Activated CD4-positive, alpha-beta T cell treated with anti-CD3 and anti-CD28 coated beads, Interleukin-2, Interleukin-6, amounts not matched to agents 100 ng/mL and 50 ng/mL, durations not matched to agents 16 hours and 8 hours (primary cell): ENCODE measurements at places on chromosomes 3 and 15.

DNA sequence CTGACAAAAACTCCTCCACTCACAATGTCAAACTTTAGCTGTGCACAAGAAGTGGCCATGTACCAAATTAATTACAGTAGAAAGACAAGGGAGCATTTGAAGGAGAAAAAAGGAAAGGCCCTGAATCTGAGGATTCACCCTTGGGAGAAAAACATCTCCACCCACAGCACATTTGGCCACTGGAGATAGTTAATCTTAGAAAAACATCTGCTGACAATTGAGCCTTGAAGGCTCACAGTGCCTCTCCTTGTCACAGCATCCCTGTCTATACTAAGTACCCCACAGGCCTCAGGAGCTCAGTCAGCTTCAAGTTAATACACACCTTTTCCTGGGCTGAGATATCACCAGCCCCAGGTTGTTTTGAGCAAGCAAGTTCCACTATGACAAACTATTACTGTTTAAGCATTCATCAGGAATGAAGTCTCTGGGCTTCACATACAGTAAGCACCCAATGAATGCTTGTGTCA, 78.1 kb upstream of the SETMAR start:
- no peak for DNase-seq

DNA sequence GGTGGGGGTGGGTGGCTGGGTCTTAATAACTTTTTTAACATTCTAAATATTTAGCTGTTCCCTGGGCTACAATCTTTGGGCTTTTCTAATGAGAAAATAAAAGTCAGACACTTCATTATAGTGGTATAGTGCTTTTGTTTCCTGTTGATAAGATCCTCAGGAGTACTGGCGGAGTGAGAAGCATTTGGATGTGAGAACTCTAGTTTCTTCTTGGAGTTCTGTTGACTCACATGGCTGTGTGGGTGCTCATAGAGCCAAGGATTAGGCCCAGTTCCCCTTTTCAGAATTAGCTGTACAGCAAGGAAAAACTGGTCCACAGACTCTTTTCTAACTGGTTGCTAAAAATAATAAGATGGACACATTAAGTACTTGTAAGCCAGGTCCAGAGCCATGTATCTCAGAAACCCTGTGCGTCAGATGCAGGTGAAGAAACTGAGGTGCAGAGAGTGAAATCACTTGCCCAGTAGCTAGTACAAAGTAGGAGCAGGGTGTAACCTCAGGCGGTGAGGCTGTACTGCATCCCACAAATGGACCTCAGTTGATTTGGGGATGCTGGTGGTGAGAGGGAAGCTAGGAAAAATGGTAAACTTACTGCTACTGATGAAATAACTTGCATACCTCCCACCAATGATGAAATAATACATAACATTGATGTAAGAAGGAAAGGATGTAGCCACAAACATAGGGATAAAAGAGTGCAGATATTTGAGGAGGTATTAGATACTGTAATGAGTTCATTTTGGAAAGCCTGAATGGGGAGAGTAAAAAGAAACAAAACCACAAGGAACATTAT, 2.3 kb downstream of the ITPR1 start:
- no peak for DNase-seq

GRCh38 chr3:183260167-183260904, 7.3 kb downstream of the B3GNT5 start:
- DNase-seq: no peak

DNA sequence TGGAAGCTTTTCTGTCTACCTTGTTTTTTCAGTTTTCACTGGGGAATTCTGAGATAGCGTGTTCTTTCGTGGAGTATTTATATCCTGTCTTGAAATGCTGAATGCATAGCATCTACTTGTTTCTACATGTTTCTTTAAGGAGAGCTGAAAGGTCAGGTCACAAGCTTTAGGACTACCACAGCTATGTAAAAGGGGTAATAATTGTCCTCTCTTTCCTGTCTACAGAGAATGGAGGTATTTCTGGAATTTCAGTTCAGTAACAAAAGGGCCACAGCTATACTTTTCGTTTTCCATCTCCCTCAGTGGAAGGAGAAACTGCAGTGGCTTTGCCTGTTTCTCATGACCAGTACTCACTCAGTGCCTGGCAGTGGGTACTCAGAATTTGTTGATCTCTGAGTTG, 4.7 kb downstream of the INAFM2 start:
- DNase-seq: no peak

GRCh38 chr3:188170461-188171459, 16.8 kb downstream of the LPP start:
- DNase-seq: peak; percentile 70

GRCh38 chr3:34534013-34534412, 735.6 kb downstream of the PDCD6IP start:
- DNase-seq: no peak

GRCh38 chr3:192253138-192253887, 474.0 kb downstream of the FGF12 start:
- DNase-seq: no peak

DNA sequence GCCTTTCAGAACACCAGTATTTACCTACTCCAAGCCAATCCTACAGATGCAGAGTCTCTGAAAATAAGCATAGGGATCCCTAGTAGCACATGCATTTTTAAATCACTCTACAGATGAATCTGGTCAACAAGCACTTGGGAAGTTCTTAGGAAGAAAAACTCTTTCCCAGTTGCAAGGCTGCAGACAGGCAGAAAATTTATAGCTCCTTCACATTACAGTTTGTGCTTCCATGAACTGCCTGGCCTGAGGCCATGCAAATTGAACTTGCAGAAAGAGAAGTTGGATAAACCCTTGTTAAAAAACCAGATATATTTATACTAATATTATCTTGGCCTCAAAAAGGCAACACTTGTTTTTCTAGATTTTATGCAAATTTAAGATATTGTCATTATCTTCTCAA, 256.9 kb downstream of the EPHA3 start:
- no peak for DNase-seq

GRCh38 chr3:185717121-185717520, 107.7 kb downstream of the IGF2BP2 start:
- no peak for DNase-seq

DNA sequence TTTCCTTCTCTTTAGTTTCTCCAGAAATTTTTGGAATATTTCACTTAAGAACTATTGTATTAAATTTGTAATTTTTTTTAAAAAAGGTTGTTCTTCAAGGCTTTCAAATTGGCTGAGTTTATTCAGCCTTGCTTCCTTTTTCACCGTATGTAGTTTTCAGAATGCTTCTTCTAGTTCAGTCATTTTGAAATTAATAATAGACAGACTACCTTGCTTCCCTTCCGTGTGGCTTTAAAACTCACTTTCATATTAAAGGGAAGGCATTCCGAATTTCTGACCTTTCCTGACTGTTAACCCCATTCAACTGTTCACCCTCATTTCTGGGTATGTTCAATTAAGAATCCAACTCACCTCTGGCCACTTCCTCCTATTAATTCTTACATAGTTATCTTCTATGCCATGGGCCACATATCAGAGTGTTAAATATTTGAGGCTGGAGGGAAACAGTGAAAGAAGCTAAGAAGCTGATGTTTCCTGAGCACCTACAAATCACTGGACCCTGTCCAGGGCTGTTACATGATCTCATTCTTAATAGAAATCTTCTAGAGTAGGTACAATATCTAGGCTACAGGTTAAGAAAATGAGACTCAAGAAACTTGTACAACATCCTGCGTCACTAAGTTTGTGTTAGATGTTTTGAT, 237.5 kb downstream of the P3H2 start:
- no peak for DNase-seq

DNA sequence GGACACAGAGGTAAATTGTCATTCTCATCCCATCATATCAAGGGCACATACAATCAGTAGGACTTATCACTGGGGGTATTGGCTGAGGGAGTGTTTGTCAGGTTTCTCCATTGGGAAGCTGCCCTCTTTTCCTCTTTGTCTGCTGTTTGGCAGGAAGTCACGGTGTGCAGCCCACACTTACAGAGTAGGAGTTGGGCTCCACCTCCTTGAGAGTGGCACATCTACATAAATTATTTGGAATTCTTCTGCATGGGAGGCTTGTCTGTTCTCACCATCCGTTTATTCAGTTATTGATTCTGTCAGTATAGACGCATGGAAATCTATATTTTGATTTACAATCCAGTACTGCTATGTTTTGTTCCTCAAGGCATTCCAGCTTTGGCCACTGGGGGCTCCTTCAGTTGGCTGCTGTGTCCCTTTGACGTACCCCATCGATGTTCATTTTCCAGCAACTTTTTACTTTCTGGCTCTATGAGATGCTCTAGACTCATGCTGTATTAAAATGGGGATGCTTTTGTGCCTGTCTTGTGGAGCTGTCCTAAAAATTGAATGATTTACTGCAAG, 200.3 kb downstream of the SLCO3A1 start:
- DNase-seq: no peak

DNA sequence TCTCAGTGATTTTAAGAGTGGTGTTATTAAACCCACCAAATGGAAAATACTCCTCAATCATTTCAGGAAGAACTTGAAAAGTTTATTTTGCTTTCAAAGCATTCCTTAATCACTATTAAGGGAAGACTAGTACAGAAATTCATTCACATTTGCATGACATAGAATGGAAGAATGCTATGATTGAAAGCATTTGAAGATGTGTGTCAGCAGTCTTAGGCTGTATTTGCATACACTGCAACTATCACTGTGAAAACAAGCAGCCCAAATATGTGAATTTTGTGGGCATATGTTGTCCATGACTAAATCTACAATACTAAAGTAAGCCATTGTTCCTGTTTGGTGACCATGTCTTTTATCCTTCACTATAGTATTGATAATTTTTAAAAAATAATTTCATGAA, 95.8 kb downstream of the CNTN3 start:
- no peak for DNase-seq

DNA sequence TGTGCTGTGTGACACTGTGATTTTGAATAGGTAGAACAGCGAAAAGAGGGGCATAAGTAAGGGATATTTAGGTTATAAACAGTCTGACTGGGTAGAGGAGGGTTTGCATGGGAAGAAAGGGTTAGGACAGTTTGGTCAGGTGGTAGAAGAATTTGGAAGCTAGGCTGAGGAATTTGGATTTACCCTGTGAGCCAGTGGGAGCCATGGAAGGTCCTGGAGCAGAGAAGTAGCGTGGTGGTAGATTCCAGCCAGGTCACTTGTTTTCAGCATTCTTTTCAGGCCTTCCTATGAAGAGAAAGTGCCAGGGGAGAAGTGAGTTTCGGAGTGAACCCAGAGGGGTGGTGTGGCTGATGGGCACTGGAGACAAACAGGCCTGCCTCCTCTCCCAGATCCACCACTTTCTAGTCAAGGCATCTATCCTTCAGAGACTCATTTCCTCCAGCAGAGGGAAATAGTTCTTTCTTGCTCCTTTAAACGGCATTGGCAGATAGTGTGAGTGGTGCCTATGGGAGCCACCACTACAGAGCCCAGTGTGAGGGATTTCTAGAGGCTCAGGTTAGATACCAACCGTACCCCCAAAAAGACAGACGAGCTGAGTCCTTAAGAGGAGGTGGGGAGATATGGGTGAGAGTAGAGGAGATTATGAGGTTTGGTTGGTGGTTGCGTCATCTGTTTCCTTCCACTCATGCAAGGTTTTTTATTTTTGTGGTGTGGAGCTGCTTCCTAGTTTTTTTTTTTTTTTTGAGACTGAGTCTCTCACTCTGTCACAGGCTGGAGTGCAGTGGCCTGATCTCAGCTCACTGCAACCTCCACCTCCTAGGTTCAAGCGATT, 21.2 kb downstream of the PXK start:
- DNase-seq: peak; percentile 68

GRCh38 chr3:122974764-122975162, 52.8 kb downstream of the SEMA5B start:
- peak; percentile 28 for DNase-seq

DNA sequence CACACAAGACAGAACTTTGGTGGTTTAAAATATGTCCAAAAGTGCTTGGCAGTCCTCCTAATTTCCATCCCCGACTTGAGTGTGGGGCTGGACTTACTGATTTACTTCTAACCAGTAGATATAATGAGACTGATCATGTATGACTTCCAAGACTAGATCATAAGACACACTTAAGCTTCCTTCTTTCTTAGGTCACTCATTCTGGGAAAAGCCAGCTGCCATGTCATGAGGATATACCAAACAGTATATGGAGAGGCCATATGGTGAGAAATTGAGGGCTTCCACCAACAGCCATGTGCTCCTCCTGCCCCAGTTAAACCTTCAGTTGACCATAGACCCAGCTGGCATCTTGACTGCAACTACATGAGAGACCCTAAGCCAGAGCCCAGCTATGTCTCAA, 282.8 kb upstream of the PROK2 start:
- no peak for DNase-seq

DNA sequence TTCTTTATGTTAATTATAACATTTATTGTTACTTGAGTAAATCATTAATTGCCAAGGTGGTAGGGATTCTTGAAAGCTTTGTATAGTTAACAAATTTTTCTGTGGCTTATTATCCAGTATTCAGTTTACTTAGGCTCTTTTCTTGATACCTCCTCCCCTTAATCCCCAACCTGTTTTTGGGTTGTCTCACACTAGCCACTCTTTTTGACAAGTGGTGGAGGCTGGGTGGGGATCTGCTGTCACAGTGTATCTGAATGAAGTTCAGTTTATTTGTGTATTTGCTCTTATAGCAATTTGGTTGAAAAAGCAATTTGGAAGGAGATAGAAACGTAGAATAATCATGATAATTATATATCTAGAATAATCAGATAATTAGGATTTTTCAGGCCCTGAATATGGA, 43.8 kb downstream of the STT3B start:
- no peak for DNase-seq

DNA sequence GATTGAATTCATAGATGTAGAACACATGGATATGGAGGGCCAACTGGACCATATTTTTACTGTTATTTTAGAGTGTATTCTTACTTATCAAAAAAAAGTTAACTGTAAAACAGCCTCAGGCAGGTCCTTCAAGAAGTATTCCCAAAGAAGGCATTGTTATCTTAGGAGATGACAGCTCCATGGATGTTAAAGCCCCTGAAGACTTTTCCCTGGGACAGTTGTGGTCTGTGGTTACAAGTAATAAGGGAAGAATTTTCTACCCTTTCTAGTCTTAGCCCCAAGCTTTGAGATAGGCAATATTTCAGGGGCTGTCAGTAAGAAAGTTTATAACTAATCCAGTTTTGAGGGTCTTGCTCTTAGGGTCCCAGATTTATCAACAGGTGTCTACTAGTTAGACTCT, 62.5 kb downstream of the LRRC49 start:
- no peak for DNase-seq

- DNase-seq: no peak
Observed at GRCh38 chr15:65731926-65732325, 60.2 kb downstream of the DENND4A start.

- DNase-seq: no peak
Observed at GRCh38 chr3:12948371-12948770, 107.0 kb upstream of the RPL32 start.
